ENCODE measurements at places on chromosomes 4 and X. TPM values are rescaled to one million over a fixed set of nuclear protein-coding genes. Genes with fewer than 3 reads are reported as not detected.

ATP1B4 gene
- not detected for total RNA-seq

SH3BGRL gene
- total RNA-seq, result 42.1 TPM

CT45A2 gene
- not detected for total RNA-seq

HSFX2 gene
- not detected for total RNA-seq

CXCL1 gene
- 0.20 TPM for total RNA-seq

FHIP1A gene
- total RNA-seq, result 28.2 TPM

TCEAL2 gene
- total RNA-seq, result 14.2 TPM

HMGB3 gene
- 366 TPM for total RNA-seq

VCX3B gene
- not detected for total RNA-seq

KCTD8 gene
- total RNA-seq, result 1.1 TPM

CXCR3 gene
- total RNA-seq, result not detected

LPAR4 gene
- 6.4 TPM for total RNA-seq

GAGE1 gene
- not detected for total RNA-seq

FAM241A gene
- total RNA-seq, result 0.13 TPM

TCEAL6 gene
- total RNA-seq, result not detected

XG gene
- total RNA-seq, result 1.1 TPM

PNMA6F gene
- total RNA-seq, result not detected

IL1RAPL1 gene
- total RNA-seq, result 0.33 TPM

CSAG1 gene
- total RNA-seq, result not detected

ZFP42 gene
- total RNA-seq, result 191 TPM

ARHGAP6 gene
- 0.07 TPM for total RNA-seq
